ENCODE measurements at places on chromosomes 2 and 18.

DNA sequence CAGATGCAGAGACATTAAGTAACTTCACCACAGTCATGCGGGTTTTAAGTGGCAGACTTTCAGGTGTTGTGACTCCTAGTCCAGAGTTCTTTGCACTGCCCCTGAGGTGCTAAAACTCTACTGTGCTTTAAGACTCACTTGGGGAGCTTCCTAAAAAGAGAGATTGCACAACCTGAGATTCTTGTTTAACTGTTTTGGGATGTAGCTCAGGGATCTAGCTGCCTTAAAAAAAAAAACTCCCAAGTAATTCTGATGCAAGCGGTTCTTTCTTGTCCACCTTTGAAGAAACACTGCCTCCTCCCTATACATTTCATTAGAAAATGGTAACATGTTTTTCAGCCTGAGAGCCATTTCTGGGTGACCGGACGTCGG, 13.0 kb downstream of the IL37 start:
- no peak for ATAC-seq

DNA sequence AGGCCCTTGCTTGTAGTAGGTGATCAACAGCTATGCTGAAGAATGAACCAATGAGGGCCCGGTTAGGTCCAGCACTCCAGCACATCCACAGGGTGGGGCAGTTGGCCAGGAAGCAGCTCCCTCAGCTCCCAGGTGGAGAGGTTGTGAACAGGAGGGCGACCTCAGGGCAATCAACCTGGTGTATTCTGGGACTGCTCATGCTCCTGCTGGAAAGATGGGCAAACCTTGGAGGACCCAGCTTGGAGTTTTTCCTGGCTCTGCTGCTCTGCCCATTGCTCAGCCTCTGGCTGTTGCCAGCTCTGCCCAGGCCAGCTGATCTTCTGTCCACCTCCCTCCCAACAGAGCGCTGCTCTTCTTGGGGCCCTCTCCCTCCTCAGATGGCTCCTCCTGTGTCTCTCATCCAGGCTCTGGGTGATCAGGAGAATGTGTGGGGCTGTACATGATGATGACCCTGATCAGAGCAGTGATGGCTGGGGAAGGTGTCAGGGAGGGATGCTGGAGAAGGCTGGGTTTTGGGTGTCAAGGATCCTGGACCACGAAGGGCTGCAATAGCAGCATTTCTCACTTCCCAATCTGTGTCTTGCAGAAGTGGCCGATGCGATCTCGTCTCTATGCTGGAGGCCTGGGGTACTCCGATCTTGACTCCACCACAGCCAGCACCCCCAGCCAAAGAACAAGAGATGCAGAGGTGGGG, 3.4 kb downstream of the TCF23 start:
- ATAC-seq = no peak

GRCh38 chr2:36530178-36530982, 67.6 kb downstream of the FEZ2 start:
- ATAC-seq = no peak

- no peak for ATAC-seq
Observed at GRCh38 chr2:112703684-112704083, 17.1 kb upstream of the NT5DC4 start.

- ATAC-seq = peak; percentile 21
Observed at GRCh38 chr18:36635414-36636096, 193.2 kb downstream of the TPGS2 start.

GRCh38 chr2:239660390-239661230, 259.8 kb upstream of the HDAC4 start:
- no peak for ATAC-seq

GRCh38 chr18:79069717-79070151, 540 bp downstream of the ATP9B start:
- no peak for ATAC-seq

DNA sequence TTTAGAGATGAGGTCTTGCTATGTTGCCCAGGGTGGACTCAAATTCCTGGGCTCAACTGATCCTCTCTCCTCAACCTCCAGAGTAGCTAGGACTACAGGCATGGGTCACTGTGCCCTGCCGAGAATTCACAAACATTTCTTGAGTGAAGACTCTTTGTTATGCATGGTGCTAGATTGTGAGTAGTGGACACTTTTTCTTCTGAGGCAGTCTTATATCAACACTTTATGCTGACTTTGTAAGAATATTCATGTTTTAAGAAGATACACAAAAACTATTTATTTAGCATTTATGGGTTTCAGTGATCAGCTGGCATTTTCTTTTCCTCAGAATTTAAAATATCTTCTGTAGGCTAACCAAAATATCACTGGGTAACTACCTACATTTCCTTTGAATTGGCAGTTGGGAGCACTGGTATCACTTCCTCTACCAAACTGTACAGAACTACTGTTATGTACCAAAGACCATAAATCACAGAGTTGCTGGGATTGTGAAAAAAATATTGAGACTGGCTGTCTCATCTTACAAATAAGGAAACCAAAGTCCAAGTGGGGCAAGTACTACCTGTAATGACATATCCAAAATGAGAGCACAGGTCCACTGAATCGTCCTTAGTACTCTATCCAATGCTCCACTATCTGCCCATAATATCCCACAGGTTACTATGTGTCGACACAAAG, 34.0 kb downstream of the DOCK10 start:
- peak; percentile 40 for ATAC-seq

- ATAC-seq = no peak
Observed at GRCh38 chr2:182117196-182117595, 131.5 kb downstream of the PPP1R1C start.

GRCh38 chr2:197292619-197293018, 18.0 kb downstream of the ANKRD44 start:
- ATAC-seq = no peak

DNA sequence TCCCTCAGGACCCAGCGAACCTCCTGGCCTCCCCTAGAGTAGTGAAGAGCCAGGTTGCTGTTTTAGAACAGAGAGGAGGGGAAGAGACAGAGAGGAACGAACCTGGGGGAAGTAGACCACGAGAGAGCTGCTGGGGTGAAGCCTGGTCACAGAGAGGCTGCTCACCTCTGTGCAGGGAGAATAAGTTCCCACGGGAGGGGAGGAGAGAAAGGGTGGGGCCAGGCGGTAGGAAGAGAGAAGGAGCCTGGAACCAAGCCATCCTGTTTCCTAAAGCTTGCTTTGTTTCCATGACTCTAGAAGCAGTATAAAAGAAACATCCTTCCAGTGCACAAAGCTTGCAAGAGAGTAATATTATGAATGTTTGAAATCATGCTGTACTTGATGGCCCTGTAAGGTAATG, 147.9 kb downstream of the MYT1L start:
- ATAC-seq = peak; percentile 45

DNA sequence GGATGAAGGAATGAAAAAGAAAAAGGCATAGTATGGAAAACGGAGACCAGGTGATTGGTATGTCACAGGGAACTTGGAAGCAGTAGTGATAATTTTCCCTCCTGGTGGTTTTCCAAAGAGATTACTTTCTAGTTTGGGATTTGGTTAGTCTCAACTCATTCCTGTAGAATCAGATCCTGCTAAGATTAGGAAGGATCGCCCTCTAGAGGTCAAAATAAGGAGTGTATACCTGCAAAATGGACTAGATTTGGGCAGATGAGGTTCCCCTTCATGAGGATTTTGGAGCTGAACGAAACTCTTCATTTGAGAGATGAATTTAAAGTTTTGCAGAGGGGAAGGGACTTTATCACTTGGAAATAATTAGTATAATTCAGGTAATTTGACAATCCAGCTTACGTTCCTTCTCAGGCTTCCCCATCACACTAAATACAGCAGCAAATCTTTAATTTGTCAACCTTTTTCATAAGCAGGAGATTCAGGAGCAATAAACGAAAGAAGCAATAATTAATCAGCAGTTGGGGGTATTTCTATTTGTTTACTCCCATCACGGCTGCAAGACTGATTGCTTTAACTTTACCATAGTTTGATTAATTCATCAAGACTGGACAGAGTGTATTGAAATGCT, 65.2 kb downstream of the CCDC195 start:
- ATAC-seq = peak; percentile 57

DNA sequence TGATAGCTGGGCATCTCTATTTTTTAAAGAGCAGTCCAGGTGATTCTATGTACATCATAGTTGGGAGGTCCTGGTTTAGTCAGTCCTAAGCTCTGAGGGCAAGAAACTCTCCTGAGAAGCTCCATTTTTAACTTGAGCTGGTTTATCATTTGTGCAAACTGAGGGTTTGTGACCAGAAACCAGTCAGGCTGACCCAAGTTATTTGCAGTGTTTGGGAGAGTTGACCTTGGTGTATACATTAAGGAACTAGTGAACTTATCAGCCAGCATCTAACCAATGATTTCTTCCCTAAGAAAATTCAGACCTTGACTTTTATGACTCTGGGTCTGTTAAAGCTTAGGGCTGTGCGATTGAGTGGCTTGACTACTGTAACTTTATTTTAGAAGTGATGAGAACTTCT, 10.6 kb upstream of the MGAT5 start:
- no peak for ATAC-seq

DNA sequence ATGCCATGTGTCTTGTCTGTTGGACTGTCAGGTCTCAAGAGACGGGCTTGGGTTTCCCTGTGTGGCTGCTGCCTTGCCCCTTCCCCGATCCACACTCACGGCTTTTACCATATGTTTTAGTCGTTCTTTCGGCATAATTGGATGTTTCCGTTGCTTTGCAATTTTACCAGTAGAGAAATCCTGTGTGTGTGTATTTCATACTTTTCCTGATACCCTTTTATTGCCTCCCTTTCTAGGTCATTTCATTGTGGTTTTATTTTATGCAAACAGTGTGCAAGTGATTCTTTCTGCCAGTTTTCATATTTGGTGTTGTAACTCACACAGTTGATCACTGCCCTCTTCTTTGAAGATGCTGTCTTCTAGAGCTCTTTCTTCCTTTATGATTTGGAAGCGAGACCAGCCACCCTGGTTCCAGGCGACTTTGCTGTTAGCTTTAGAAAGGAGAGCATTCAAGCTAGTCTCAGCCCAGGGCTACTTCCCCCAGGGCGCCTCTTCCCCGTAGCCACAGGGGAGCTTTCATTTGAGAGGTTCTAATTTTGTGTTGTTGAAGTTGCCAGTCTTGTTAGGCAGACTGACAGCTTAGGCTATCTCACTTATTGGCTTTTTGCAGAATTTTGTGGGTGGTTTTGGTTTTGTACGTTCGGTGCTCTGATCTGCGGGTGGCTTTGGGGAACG, 17.0 kb downstream of the SH3BP4 start:
- peak; percentile 18 for ATAC-seq

GRCh38 chr2:1091895-1092585, 141.4 kb downstream of the SNTG2 start:
- ATAC-seq = no peak

DNA sequence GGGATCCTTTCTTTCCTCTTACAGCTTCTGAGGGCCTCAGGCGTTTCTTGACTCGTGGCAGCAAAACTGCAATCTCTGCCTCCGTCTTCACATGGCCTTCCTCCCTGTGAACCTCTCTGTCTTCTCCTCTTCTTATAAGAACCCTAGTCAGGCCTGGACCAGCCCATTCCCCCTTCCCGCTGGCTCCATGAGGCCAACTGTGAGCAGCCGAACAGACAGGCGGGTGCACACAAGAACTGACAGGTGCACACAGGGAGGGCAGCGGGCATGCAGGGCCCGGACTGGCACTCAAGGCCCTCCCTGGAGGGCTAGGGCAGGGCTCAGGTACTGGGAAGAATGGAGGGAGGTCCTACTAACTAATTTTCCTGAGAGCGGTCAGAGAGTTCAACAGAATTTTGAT, 92.4 kb upstream of the DAPL1 start:
- no peak for ATAC-seq

DNA sequence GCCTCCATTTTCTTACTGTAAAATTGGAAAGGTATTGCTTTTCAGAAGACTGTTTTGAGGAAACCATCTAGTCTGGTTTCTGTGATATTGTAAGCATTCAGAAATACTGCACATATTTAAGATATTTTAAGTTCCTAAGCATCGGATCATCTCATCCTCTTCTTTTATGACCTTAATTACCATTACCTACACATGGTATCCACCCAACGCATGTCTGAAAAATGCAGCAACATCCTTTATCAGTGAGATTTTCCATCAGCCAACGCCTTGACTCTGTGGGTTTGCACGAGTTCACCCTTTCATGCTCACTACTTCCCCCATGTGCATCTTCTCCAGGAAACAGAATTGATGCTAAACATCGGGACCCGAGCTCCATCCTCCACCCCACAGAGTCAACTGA, 84.3 kb downstream of the COL4A4 start:
- peak; percentile 88 for ATAC-seq

GRCh38 chr2:200447139-200447855, 62.6 kb downstream of the KCTD18 start:
- ATAC-seq = no peak

DNA sequence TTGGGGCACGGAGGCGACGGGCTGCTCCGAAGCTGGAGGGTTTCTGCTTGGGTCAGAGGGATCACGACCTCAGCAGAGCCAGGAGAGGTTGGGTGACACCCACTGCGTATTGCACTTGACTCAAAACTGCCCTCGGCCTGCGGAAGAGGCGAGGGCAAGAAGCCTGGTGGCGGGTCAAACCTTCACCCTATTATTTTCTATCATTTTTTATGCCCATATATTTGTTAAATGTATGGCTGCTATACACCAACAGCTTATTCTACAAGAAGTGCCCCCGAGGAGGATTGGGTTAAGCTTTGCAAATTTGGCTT, 12.6 kb upstream of the SATB2 start:
- ATAC-seq = no peak

DNA sequence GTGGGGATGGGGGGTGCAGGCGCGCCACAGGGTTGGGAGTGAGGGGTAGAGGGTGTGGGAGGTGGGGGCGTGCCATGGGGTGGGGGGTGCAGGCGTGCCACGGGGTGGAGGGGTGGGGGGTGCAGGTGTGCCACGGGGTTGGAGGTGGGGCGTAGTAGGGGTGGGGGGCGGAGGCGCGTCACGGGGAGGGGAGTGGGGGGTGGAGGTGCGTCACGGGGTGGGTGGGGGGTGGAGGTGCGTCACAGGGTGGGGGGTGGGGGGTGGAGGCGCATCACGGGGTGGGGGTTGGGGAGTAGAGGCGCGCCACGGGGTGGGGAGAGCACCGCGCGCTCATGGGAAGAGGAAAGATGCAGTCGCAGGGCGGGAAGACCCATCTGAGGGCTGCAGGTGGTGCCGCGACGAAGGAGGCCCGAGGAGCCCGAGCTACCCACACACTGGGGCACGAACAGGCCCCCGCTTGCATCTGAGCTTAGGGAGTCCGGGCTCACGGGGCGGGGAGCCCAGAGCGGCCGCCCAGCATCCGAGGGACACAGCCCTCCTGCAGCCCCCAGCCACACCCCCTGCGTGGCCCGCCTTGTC, 37.5 kb downstream of the SNED1 start:
- ATAC-seq = peak; percentile 59

DNA sequence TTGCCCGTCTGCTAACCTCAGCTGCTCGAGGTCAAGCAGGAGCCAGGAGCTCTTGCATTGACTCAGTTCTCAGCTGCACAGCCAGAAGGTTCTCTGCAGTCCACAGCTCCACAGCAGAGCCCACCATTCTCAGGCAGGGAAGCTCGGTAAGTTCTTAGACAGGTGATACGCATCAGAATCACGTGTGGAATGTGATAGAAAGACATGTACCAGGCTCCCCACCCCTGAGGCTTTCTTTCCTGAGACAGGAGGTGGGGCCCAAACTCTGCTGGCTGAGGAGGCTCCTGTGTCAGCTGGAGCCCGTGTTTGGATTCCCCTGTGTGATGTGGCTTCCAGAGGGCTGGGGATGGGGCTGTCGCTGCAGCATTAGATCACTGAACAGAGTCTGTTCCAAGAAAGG, 28.0 kb downstream of the DIPK1C start:
- no peak for ATAC-seq

All from motor neuron (in vitro differentiated cells).